ENCODE measurements at places on chromosomes 16 and 17.

DNA sequence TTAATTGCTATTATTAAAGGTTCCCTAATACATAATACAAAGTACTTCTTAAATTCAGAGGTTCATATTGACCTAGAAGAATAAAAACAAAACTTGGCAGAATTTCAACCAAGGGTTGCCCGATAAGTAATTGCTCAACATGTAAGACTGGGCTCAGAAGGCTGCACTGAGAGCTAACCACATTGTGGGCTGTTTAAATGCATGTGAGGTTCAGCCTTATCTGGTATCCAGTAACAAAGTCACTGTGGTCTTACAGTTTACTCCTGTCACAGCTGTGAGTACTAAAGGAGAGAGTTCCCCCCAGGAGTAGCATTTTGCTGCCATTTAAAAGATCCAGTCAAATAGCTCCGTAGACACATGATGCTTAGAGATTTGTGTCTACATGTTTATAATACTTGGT lies 1.6 kb upstream of the DHRS11 start:
- DNase-seq = peak; percentile 11

- peak; percentile 69 for DNase-seq
These were observed 242.4 kb upstream of the SALL1 start for GRCh38 chr16:51393381-51394005.

- no peak for DNase-seq
These were observed 15.1 kb upstream of the PLEKHG4 start for GRCh38 chr16:67264277-67264676.

DNA sequence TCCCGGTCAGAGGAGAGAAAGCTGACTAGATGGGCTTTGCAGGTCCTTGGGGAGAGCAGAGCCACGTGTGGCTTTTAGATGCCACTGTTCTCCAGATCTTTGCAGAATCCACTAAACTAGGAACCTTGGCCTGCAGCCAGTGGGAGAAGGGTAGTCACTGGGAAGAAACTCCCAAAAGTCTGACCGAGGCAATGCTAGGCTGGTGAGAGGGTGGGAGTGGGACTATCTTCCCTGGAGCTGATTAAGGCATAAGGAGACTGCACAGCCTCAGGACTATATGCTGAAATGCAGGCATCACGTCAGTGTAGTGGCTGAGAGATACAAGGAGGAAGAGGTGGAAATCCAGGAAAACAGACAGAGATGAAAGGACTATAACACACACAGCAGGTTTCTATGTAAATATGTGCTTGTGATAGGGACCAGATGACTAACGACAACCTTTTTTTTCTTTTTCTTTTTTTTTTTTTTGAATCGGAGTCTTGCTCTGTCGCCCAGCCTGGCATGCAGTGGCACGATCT lies 2.2 kb upstream of the GSDMA start:
- DNase-seq = peak; percentile 40

- DNase-seq = no peak
These were observed 754 bp upstream of the NOXO1 start for GRCh38 chr16:1982013-1982433.

DNA sequence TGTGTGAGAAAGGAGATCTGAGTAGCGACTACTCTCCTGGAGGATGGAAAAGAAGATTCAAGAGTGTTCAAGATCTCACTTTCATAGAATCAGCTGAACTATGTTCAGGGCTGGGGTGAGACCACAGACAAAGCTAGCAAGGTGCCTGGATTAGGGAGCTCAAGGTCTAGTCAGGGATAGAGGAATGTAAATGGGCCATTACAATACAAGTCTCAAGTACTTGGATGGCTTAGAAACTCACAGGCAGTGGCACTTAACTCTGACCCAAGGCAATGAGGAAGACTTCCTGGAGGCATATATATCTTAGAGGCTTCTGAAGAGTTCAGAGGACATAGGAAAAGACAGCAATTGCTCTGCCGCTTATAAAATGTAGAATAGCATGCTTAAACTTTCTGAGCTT lies 184.9 kb upstream of the CDH11 start:
- DNase-seq = no peak

GRCh38 chr16:26710450-26710849 lies 356.3 kb upstream of the C16orf82 start:
- DNase-seq = no peak

- peak; percentile 67 for DNase-seq
These were observed 13.7 kb downstream of the SHCBP1 start for GRCh38 chr16:46607529-46607928.

- no peak for DNase-seq
These were observed 346.2 kb upstream of the ASIC2 start for GRCh38 chr17:33639103-33639880.

DNA sequence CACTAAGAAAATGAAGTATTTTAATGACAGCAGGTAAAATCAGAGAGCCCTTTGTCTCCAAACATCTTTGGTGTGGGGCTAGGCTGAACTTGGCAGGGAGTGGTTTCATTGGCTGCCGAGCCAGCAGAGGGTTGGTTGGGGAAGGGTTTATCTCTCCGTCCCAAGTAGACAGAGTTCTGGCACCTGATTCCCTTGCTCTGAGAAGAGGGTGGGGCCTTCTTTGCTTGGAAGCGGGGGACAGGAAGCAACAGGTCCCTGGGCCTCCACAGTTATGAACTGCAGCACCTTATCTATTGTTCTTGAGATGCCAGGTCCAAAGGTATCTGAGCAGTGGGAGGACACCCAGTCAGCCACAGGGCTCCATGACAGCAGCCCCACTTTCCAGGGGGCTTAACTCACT lies 12.3 kb upstream of the CDH1 start:
- no peak for DNase-seq

GRCh38 chr17:80671825-80672110 lies 127.1 kb downstream of the RPTOR start:
- no peak for DNase-seq

- DNase-seq = no peak
These were observed 174.6 kb downstream of the PMP22 start for GRCh38 chr17:15090533-15090932.

GRCh38 chr16:89138843-89139520 lies 32.6 kb upstream of the CDH15 start:
- DNase-seq = no peak

DNA sequence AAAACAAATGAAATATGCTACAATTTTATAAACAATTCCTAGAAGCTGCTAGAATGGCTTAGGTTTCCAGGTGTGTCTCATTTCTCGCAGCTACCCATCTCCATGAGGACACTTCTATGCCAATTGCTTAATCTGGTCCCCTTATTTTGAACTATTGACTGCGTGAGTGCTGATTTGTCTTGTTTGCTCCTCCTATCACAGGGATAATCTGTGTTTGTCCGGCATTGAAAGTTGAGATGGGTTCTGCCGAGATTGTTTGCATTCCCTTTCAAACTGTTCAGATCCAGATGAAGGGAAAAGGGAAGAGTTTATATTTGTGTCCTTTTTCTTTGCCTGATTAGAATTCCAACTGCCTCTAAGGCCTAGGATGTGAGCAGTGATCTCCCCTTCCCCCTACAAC lies 21.7 kb upstream of the COX10 start:
- DNase-seq = no peak

GRCh38 chr17:970364-970763 lies 9.2 kb downstream of the NXN start:
- DNase-seq = no peak

GRCh38 chr17:82737967-82738877 lies 2.8 kb downstream of the FN3K start:
- DNase-seq = peak; percentile 68

DNA sequence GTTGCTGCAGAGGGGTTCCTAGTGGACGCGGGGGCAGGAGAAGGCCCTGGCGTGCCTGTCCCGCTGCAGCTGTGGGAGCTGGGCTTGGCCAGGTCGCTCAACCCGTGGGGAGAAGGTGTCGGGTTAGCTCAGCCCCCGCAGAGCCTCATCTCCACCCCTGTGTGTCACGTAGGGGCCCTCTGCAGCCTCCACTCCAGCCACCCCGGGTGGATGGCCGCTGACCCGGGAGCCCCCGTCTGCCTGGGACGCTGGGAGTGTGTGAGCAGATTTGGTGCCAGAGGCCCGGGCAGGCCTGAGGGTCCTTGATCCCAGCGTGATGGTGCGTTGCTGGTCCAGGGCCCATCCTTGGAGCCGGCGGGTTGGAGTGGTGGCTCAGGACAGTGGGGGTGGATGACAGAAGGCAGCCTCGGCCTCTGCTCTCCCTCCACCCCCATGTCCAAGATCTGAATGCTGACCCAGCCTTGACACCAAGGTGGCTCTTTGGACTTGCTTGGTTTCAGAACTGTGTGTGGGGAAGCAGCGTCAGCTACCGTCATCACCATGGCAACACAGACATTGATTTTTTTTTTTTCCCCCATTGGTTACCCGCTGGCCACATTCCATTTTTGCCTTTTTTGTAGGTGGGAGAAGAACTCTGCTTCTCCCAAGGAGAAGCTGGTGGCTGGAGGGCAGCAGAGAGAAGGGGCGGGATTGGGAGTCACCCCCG lies 35.7 kb downstream of the BAIAP2 start:
- DNase-seq = no peak

DNA sequence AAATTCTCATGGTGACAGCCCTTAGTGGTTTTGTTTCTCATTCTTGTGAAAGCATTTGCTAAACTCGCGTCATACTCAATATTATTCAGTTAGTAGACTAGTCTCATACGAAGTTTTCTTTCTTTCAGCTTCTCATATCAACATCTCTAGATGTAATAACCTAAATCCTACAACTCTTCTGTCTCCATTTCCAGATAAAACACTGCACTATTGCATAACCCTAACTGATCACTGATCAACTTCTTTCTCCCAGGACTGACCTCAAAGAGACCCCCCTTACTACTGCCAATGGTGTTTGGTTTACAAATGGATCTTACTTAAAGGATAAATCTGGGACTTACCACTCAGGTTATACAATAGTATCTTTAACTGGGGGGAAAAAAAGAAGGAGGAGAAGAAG lies 36.3 kb upstream of the TEKT1 start:
- no peak for DNase-seq

GRCh38 chr17:4005296-4006164 lies 41.3 kb upstream of the ATP2A3 start:
- no peak for DNase-seq

GRCh38 chr16:75319513-75320411 lies 68.3 kb upstream of the BCAR1 start:
- peak; percentile 93 for DNase-seq

DNA sequence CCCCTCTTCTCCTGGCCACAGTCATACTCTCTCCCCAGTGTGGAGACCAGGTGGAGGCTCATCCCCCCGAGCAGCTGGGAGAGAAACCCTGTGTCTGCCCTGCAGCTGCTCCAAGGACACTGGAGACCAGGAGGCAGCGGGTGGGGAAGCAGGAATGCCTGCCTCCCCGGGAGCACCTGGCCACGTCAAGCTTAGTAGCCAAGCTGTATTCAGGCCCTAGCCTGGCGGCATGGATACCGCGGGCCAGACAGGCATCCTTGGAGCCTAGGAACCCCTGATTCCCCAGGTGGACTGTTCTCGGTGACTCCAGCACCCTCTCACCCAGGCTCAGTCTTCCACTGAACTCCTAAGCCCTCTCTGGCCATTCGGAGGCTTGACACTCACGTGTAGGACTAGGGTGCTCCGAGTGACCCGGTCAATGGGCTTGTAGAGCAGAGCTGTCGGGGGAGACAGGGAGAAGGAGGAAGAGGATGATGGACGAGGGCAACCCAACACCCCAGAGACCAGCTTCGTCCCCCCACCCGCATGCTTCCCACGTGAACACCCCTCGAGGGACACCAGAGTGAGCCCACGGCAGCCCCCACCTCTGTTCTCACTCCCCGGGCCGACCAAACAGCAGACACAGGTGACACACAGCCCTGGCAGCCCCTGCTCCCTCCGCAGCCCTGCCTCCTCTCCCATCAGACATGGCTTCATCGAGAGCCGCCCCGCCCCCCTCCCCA lies 76.5 kb downstream of the TIMM22 start:
- DNase-seq = no peak

DNA sequence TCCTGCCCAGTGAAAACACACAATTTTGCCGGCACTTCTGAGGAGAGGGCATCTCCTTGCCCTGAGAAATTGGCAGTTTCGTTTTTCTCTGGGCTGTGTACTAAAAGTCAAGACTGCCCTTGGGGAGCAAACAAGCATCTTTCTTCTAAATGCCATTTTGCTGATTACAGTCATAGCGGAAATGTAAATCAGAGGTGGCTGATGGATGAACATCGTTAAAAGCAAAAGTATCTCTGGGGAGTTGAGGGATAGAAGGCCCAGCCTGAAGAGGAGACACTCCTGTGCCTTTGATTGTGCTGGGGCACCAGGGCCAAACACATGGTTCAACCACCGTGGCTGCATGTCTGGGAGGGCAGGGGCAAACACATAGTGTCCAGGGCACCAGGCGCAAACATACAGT lies 49.8 kb downstream of the ABCC12 start:
- no peak for DNase-seq

DNA sequence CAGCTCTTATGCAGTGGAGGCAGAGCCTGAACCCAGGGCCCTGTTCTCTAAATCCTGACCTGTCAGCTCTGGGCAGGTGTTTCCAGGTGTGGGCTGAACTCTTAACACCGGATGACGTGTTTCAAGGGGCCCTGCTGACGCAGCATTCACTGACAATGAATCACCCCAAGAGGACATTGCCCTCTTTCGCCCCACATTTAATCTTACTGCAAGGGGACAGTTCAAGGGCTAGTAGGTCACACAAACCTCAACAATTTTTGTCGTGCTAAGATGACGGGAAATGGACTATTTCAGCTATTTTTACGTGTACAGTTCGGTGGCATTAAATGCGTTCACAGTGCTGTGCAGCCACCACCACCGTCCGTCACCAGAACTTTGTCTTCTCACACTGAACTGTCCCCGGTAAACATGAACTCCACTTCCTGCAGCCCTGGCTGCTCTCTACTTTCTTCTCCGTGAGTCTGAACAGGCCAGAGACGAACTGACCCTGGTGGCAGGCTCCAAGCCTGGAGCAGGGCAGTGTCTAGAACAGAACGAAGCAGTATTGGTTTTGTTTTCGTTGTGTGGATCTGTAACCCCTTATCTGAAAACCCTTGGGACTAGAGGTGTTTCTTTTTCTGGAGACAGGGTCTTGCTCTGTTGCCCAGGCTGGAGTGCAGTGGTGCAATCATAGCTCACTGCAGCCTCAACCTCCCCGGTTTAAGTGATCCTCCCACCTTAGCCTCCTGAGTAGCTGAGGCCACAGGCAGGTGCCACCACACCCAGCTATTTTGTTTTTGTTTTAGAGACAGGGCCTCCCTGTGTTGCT lies 88.4 kb upstream of the CIBAR2 start:
- DNase-seq = no peak

- DNase-seq = no peak
These were observed 84.9 kb upstream of the ASIC2 start for GRCh38 chr17:33377837-33378595.

DNA sequence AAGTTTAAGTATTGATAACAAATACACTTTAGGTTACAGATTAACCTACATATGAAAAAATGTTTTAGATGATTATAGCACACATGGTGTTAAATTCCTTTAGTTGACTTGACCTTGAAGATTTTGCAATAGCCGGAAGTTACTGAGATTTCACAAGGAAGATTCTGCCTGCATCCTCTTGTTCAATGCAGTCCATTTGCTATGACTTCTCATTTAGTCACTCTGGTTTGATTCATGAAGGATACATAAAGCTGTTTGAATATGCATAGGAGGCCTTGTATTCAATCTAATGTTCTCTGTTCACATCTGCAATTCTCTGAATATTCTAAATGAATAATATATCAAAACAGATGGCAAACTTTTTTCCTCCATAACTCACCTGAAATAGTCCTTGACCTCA lies 870.2 kb upstream of the GOT2 start:
- peak; percentile 30 for DNase-seq

GRCh38 chr17:1224330-1224729 lies 44.5 kb upstream of the ABR start:
- no peak for DNase-seq

GRCh38 chr17:48800626-48801217 lies 16.3 kb downstream of the TTLL6 start:
- no peak for DNase-seq

- no peak for DNase-seq
These were observed 149.6 kb upstream of the TNRC6C start for GRCh38 chr17:77808686-77809425.

Data from GM23248 (cell line).